ENCODE measurements at places on chromosomes 16 and 17. TPM values are rescaled to one million over a fixed set of nuclear protein-coding genes. Genes with fewer than 3 reads are reported as not detected.
A peak's percentile ranks its signal among the peaks of the same experiment; 100 is the strongest.

The DYNLRB2 gene
- total RNA-seq: not detected

The RASL10B gene
- 0.76 TPM for total RNA-seq

The CHD9NB gene
- total RNA-seq: 0.22 TPM

The SPPL2C gene
- total RNA-seq: not detected

The CLDN7 gene
- 5.4 TPM for total RNA-seq

The ZNF423 gene
- total RNA-seq: 0.43 TPM

The FOXC2 gene
- total RNA-seq: 0.51 TPM

The OTOA gene
- not detected for total RNA-seq

The TMEM231 gene
- total RNA-seq: 20.3 TPM

DNA sequence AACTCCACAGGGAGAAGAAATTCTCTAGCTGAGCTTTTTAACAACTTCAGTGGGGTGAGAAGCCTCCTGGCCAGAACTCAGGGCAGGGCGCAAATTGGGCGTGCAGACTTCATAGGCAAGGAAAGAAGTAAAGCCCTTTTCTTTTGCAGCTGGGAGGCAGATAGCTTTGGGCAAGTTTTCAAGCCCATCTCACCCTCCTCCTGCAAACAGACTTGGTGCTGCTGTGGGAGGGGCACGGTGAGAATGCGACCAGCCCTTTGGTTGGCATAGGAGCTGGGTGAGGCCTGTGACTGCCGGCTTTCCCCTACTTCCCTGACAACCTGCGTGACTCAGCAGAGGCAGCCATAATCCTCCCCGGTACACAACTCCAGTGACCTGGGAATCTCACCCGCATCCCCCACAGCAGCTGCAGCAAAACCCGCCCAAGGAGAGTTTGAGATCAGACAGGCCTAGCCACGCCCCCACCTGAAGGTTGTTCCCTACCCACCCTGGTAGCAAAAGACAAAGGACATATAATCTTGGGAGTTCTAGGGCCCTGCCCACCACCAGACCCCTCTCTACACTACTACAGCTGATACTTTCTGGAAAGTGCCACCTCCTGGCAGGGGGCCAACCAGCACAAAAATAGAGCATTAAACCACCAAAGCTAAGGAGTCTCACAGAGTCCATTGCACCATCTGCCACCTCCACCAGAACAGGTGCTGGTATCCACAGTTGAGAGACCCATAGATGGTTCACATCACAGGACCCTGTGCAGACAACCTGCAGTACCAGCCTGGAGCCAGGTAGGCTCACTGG is 195.5 kb upstream of the CCL2 start:
- DNase-seq: no peak

- DNase-seq: no peak
These were observed 20.1 kb upstream of the NAT9 start for GRCh38 chr17:74796211-74796610.

DNA sequence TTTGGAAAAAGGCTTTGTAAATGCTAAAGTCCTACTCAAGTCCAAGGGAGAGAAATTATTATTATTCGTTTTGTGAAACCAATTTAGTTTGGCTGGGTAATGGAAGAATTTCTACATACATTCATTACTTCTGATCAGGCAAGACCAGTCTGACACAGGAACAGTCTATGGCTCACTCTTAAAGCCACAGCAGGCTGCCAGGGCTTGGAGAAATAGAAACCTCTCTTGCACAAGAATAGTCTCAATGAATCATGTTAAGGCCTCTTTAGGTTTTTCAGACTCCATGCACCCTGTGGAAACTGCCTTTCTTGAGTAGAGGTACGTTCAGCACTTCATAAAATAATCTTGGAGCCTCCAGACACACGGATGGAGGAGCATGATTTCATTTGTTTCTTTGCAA is 167.7 kb downstream of the IRX3 start:
- peak; percentile 38 for DNase-seq

- DNase-seq: no peak
These were observed 3.3 kb upstream of the IRX5 start for GRCh38 chr16:54927125-54928015.

- DNase-seq: peak; percentile 100
These were observed 31.9 kb downstream of the NMT1 start for GRCh38 chr17:45092911-45093430.

DNA sequence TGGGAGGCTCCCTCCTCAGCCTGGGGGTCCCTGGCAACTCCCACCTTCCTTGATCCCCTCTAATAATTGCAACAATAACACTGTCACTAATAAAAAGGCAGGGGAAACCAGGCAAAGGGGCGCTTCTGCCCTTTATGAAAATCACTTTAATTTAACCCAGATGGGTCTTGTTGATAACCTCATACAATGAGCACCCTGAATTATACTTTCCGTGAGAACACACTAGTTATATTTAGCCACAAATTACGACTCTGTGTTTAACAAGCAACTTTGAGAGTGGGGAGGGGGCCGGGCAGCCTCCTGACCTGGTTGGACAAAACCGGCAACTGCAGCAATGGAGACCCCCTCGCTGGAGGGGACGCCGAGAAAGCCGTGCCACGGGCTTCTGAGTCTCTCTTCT is 5.7 kb upstream of the BAHCC1 start:
- no peak for DNase-seq

- no peak for DNase-seq
These were observed 17.2 kb downstream of the CASKIN2 start for GRCh38 chr17:75498039-75498725.

DNA sequence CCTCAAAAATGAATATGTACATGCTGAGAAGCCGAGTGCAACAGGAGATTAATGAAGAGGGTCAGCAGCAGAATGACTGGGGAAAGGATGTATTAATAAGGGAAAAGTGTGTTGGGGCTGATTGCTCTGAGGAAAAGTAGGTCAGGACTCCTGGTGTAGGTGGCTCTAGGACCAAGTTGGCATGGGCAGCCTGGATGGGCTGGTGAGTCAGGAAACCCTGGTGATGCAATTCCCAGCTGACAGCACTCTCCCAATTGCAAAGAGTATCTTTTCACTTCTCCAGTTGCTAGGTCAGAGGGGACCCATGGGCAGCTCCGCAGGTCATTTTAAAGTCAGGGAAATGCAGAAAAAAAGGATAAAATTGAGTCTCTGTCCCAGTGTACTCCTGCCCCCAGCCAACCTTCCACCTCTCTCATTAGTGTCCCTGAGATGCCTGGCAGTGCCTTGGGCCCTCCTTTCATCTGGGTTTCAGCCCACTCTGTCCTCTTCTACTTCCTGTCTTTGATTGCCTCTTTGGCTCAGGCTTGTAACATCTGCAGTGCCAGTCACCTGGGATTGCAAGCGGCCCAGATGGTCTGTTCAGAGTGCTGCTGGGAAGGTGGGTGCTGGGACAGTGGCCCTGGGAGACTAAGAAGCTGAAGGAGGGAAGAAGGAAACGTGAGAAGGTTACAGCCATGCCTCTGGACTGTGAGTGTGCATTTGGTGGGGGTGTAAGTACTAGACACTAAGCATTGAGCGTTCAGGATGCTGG is 2177.2 kb downstream of the TP53TG3F start:
- DNase-seq: no peak

- DNase-seq: no peak
These were observed 71.3 kb downstream of the SREBF1 start for GRCh38 chr17:17765359-17766076.

- DNase-seq: no peak
These were observed 4.4 kb downstream of the TBX6 start for GRCh38 chr16:30087181-30087898.

- no peak for DNase-seq
These were observed 58.6 kb downstream of the WSB1 start for GRCh38 chr17:27352448-27353032.

GRCh38 chr16:73171380-73171779 is 123.5 kb upstream of the ZFHX3 start:
- no peak for DNase-seq

- no peak for DNase-seq
These were observed 133.1 kb downstream of the SDK2 start for GRCh38 chr17:73510981-73511718.

- DNase-seq: peak; percentile 8
These were observed 322.1 kb downstream of the MAP2K4 start for GRCh38 chr17:12342609-12343435.

- DNase-seq: peak; percentile 71
These were observed 1151.9 kb upstream of the GOT2 start for GRCh38 chr16:59886021-59886420.

GRCh38 chr17:75834928-75835653 is 9.1 kb downstream of the UNC13D start:
- DNase-seq: peak; percentile 50

- no peak for DNase-seq
These were observed 168.7 kb upstream of the CDH5 start for GRCh38 chr16:66197668-66198278.

Data from GM23248 (cell line).